T-helper 17 cell (primary cell): ENCODE measurements at places on chromosomes 4 and X.

- no peak for DNase-seq
Observed at GRCh38 chr4:183905593-183906488, 734 bp downstream of the STOX2 start.

- no peak for DNase-seq
Observed at GRCh38 chr4:88765729-88766128, 68.1 kb upstream of the NAP1L5 start.

DNA sequence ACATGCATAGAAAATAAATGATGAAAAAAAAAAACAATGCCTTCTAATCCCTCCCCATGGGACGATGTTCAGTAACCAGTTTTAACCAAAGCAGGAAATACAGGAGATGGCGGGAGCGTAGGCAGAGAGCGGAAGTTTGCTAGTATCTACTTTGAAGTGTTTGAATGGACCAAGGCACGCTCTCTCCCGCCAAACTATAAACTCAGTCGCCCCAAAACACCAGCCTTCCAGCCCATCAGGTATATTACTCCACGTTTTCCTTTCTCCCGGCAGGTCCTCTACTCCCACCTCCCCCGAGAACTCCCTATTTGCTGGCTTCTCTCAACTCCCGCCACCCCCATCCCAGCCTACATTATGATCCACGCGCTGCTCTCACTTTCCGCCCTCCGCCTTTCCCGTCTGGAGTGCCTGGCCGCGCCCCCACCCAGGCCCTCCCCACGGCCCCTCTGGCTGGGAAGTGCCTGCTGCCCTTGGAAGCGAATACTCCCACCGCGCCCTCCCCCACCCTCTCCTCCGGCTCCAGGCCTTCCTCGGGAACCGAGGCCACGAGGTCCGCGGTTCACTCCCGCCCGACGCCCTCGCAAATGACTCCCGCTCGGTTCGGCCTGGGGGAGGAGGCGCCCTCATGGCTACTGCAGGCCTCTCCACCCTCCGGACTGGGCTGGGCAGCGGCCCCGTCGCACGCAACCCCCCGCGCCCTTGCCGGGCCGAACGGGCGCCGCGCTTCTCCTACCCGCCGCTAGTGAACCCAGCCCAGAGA is 723 bp downstream of the DHX15 start:
- peak; percentile 30 for DNase-seq

DNA sequence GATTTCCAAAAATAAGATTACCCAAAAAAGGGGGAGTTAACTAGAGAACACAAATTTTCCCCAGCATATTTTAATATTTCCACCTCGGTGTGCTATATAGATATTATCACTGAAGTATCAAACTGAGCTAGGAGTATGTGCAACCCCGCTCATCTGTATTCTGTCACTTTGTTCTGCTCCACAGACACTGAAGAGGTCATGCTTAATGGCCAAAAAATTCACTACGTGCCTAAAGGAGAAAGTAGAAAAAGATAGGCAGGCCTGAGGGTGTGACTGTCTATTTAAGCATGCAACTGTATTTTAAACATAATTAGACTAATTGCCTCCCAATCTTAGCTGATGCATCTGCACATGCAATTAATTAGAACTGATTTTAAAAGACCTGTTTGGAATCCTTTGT is 24.5 kb downstream of the SH3RF1 start:
- no peak for DNase-seq

DNA sequence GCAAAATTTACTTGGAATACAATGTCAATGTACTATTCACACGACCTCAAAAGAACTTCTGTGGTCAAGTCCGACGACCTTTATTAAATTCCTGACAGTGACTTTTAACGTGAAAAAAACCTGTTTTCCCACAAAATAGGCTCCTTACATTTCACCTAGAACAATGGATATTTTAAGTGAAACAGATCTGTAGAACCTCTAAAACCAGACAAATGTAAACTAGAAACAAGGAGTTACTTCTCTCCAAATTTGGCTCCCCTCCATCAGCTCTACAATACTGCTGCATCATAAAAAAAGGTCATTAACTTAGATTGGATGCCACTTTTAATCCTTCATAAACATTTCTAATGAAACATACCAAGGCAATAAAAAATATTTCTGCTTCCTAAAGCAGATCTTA is 1.2 kb downstream of the NEK1 start:
- DNase-seq, result no peak

GRCh38 chrX:132094164-132094563 is 33.7 kb downstream of the FRMD7 start:
- no peak for DNase-seq

GRCh38 chr4:147236806-147237205 is 244.1 kb upstream of the EDNRA start:
- DNase-seq, result no peak

DNA sequence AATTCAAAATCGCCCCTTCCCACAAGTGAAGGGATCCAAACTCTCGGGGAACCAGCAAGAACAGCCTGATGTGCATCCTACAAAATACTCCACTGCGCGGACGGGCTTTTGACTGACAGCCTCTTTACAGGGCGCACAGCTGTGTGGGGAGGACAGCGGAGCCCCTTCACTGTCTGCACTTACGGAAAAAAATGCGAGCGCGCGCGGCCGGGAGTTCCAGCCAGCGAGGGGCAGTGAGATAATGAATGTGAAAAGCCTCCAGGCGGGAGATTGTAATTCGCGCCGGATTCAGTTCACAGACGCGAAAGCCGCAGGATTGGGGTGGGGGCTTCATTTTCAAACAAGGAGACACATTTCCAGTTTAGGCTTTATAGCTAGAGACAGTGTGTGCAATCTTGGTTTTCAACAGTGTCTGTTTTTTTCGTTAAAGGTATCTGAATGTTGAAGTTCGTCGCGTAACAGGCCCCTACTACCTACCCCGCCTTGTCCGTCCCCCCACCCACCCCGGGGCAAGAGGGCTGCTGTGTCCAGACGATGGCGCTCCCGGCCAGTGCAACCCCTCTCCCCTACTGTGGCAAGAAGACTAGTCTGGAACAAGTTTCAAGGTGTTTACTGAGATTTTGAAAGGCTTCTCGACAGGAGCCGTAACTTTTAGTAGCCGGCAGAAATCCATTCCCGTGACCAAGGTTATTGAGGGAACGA is 1.7 kb upstream of the GPR50 start:
- no peak for DNase-seq

DNA sequence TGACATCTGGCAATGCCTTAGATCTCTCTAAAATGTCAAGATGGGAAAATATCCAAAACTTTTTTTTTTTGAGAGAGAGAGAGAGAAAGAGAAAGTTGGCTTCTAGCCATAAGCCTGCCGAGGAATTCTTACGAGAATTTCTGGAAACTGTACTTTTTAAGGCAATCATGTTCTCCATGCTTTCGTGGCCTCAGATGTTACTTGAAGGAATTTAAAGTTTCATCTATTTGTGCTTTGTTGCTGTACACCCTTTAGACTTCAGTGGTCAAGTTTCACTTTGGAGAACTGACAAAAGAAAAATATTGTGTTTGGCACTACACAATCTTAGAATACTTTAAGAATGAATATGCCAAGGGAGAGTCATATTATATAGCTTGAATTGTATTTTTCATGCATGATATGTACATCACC is 53.9 kb downstream of the FAT4 start:
- no peak for DNase-seq

DNA sequence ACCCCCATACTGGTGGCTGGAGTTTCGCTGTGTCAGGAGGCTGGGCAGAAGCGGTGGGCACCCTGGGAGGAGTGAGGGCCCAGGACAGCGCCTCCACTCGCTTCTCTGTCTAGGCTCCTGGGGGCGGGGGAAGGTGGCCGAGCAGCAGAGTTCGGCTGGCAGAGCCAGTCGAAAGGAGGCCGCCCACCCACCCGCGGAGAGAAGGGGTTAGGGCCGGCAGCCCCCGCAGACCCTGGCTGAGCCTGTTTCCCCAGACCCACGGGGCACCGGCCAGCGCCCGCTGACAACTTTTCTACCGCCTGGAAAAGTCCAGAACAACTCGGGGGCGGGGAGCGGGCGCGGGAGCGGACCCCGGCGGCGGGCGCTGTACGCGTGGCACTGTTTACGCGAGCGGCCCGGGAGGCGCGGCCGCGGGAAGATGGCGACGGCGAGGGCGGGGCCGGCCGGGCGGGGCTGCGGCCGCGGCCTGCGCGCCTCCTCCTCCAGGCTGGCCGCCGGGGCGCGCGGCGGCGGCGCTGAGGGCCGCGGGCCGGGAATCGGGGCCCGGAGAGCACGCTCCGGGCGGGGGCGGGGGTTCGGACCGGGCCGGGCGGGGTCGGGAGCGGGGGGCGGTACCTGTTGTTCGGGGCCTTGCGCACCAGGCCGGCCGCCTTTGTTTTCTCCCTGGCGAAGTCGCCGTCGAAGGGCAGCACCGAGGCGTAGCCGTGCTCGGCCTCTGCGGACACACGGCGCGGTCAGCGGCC is 628 bp downstream of the MXD4 start:
- peak; percentile 57 for DNase-seq

DNA sequence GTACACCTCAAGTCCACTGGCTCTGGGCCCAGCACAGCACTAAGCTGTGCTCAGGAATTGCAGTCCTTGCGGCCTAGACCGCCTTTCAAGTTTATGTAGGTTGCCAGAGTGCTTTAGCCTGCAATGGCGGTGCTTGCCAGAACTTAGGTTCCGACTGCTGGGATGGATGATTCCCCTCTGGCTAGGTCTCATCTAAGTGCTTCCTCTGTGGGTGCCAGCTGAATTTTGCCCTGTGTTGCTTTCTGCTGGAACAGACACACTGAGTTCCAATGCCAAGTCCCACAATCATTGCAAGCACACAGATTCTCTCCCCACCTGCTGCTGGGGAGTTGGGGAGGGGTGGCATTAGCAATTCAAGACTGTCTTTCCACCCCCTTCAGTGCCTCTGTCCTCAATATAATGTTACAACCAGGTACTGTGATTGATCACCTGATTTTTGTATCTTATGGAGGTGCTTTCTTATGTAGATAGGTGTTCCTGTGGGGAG is 129.5 kb downstream of the GRID2 start:
- no peak for DNase-seq

DNA sequence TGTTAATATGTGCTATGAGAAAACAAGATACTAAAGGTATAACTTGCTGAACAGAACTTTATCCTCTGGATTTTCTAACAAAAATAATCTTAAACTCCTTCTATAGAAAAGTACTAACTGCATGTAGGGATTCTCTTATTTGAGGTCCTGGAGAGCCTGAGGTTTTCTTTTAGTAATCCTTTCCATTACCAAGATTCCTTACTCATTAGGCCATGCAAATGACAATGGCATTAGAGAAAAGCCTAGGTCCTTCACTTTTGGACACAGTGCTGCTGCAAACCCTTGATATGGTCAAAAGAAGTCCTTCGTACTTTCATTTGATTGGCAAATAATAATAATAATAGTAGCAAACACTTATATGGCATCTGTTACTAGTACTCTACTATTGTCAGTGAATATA is 3.2 kb downstream of the MMRN1 start:
- DNase-seq, result no peak

DNA sequence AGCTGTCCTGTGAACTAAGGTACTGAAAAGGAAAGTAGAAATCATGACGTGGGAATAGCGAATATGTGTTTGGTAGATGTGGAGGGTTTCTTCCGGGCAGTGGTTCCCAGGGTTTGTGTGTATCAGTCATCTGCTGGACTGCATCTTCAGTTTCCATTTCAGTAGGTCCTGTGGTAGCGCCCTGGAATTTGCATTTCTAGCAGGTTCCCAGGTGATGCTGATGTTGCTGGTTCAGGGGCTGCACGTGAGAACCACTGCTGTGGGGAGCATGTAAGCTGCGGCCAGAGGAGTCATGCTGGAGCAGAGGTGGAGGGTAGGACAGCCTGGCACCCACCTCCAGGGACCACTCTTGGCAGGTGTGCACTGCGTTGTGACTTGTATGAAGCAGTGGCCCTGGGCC is 47.1 kb downstream of the ARHGAP10 start:
- no peak for DNase-seq

DNA sequence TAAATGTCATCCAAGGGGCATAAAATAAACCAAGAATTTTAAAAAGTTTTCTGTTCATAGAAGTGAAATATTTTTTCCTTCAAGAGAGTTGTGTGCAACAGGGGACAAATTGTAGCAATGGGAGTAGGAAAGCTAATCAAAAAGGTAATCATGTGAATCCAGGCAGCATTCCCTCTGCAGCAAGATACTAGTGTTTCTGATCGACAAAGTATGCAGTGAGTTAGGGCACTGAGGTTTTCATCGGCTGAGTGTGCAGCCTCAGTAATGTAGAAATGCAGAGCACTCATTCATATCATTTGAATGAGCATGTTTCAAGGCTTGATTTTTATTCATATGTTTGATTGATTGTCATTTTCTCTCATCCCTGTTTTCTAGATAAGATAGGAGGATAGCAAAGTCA is 321.7 kb downstream of the PCDH7 start:
- DNase-seq, result no peak

DNA sequence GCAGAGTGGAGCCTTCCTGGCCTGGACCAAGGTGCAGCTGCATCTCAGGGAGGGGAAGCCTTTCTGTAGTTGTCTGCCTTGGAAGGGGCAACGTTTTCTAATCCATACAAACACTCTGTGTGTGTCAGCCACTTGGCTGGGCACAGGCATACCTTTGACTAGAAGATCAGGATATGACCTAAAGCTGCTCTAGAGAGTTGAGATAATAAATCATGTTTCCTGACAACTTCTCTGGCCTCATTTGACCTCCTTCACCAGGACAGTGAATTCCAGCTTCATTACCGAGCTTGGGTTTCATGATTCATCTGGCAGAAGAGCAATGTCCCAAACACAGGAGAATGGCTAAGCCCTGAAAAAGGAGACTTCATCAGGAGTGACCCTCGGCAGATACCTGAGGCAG is 89.6 kb upstream of the KIT start:
- DNase-seq, result no peak

DNA sequence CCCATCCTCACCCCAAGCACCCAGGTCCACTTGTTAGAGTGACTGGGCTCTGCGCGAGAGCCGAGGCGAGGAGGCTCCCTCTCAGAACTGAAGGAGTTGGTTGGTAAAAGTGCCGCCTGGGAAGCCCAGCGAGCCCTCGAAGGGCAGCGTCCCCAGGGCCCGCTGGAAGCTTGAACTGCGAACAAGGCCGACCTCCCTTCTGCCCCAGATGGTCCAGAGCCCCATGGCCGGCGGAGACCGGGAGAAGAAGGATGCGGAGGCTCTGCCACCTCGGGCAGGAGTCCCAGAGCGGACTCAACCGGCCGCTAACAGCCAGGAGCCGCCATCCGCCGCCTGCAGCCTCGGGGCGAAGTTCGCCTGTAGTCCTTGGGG is 116.3 kb upstream of the TEX13C start:
- no peak for DNase-seq

- DNase-seq, result no peak
Observed at GRCh38 chr4:151850791-151851213, 90.0 kb upstream of the GATB start.

GRCh38 chrX:40248822-40249221 is 151.1 kb upstream of the BCOR start:
- no peak for DNase-seq

- no peak for DNase-seq
Observed at GRCh38 chrX:109635146-109635545, 10.2 kb upstream of the KCNE5 start.

DNA sequence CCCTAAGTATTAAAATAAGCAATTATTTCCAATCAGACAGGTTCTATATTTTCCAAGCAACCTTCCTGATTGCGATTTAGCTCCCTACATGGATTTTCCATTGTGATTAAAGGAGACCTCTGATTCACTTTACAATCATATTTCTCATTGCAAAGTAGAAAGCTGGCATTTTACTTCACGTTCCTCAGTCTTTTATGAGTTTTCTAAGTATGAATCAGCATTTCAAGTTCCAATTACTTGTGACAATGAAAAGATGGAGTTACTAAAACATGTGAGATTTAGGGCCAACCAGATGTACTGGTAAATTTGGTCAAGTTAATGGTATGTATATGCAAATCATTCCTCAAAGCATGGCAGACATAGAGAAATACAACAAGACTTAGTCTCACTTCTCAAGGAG is 206.2 kb downstream of the KCNIP4 start:
- no peak for DNase-seq
